ENCODE measurements at places on chromosomes 7 and 10.

- DNase-seq = no peak
Observed at GRCh38 chr7:125423458-125424155, 494.0 kb upstream of the POT1 start.

GRCh38 chr10:19815731-19816410 is 361 bp upstream of the PLXDC2 start:
- peak; percentile 94 for DNase-seq

DNA sequence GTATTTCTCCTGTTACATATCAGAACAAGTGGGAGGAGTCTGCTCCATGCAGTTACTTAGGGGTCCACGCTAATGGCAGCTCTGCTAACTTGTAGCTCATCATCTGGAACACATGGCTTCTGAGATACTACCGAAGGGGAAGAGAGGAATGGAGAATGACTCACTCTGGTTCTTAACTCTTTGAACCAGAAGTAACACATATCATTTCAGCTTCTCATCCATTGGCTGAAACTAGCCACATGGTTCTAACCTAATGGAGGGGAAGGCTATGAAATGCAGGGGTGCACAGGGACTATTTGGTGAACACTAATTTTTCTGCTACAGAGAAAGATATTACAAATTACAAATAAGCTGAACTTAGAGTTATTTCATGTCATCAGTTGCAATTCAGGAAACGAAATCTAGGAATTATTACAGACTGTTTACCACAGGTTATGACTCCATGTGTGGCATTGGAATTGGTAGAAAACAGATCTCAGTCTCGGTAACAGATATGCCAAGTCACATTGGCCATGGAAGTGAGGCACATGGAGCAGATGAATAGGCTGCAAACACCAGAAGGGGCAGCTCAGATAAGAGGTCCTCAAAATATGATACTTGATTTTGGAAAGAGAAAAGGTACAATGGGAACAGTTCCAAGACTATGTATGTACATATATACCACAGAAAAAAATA is 9.4 kb upstream of the KAT6B start:
- DNase-seq = no peak

DNA sequence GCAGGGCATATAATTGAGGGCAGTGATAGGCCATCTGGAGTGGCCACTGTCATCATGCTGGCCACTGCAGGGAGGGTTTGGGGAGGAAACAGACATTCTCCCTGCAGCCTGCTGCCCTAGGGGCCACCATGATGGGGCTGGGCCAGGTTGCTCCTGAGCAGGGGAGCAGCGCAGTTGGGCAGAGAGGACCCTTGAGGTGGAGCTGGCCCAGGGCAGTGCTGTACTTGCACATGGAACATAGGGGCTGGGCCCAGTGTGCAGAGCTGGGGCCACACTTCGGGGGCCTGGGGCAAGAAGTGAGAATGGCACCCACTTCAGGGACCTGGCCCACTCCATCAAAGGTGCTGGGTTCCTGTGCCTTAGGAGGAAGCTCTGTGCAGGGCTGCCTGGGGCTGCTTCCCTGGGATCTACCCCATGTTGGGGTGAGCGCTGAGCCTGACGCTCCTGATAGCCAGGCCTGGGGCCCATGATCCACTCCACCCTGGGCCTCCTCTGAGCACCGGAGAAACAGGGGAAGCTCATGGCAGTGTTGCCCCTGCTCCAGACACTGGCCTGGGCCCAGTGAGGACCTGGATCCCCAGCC is 21.3 kb upstream of the NUB1 start:
- DNase-seq = no peak

DNA sequence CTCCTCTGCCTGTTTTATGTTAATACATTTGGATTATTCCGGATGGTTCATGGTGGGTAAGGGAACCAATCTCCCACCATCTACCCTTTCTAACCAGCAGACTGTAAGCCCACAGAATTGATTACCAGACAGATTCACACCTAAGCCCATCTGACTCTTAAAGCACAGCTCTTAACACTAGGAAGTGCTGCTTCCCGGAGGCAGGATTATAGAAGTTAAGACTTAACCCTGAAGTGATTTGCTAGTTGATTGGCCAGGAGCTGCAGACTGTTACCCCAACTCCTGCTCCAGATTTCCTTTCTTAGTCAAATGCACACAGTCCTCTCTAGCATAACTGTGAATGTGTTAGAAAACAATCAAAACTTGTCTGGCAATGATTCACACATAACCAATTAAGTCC is 221.7 kb downstream of the CDK14 start:
- no peak for DNase-seq

- no peak for DNase-seq
Observed at GRCh38 chr10:31912898-31913850, 15.5 kb downstream of the ARHGAP12 start.

- peak; percentile 49 for DNase-seq
Observed at GRCh38 chr10:61464461-61465170, 11.4 kb upstream of the TMEM26 start.

- no peak for DNase-seq
Observed at GRCh38 chr7:23350466-23350865, 51.3 kb downstream of the MALSU1 start.
